SK-N-SH (cell line): ENCODE measurements at places on chromosomes 13 and 19. TPM values are rescaled to one million over a fixed set of nuclear protein-coding genes. Genes with fewer than 3 reads are reported as not detected.

GRCh38 chr13:39961036-39961435 is 305.6 kb downstream of the COG6 start:
- H3K4me3 ChIP-seq = no peak overlapping the region
- H3K36me3 ChIP-seq = no peaks in the 10 kb centered on the region
- no peaks in the 10 kb centered on the region for H3K4me1 ChIP-seq
- H3K27ac ChIP-seq = no peak overlapping the region

DNA sequence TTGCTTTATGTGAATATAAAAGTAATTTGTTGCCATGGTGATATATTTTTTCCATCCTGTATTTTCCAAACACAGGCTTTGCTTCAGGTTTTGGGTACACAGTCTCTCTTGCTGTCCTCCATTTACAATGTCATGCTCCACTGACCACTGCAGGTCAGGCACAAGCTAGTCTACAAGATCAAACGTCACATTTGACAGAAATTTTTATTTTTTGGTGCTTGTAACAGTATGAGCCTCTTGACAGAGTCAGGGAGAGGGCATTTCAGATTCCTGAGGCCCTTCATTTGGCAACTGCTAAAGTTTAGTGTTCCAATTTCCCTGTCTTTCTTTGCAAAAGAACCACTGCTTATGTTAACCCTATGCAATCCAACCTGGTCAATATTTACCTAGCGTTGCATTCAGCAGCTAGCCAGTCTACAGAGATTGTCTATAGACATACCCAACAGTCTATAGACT is 175.0 kb downstream of the RFC3 start:
- H3K36me3 ChIP-seq = no peaks in the 10 kb centered on the region
- H3K4me3 ChIP-seq = no peak overlapping the region
- H3K4me1 ChIP-seq = no peaks in the 10 kb centered on the region
- H3K27ac ChIP-seq = no peak overlapping the region
- H3K27me3 ChIP-seq = no peaks in the 10 kb centered on the region

The PROZ gene
- polyA plus RNA-seq = not detected in 2 replicates

The ZMYM2 gene
- 11.5 and 15.8 TPM in 2 replicates for polyA plus RNA-seq

DNA sequence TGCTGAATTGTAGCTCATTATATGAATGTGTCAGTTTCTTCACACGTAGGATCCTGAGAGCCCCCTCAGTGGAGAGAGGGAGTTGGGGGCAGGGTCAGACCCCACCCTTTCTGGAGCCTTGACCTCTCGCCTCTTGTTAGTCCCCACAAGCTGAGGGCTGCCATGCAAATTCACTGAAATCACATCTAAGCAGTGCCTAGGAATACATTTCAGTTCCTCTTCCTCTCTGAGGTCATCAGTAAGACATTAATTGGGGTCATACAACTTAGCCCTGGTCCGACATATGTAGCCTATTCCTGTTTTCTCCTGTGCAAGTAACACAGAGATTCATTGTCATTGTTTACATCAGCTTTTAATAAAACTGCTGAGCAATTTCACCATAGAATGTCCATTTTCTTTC is 30.0 kb downstream of the MYO9B start:
- peaks cover 16% of the 10 kb centered on the region; the same call in 1 of the 2 replicates for H3K36me3 ChIP-seq
- no peak for DNase-seq
- no peak overlapping the region for H3K4me3 ChIP-seq
- no peaks in the 10 kb centered on the region for H3K27me3 ChIP-seq
- peaks cover 9% of the 10 kb centered on the region; the same call in 1 of the 2 replicates for H3K4me1 ChIP-seq

DNA sequence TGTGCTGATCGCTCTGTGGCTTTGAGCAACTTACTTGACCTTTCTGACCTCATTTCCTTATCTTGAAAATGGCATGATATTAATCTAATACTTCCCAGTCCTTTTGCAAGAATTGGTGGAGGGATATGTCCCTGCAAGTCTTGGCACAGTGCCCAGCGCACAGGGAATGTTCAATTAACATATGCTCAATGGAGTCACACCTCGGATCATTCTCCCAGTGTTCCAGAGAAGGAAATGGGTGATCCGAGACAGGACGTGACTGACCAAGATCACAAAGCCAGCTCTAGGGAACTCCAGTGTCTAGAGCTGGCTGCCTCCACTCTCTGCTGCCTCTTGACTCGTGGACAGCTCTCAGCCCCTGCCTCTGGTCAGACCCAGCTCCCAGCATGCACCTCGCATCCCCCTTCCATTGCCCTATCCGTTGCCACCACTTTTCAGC is 3.6 kb downstream of the CDC42EP5 start:
- no peak overlapping the region for H3K27ac ChIP-seq
- no peaks in the 10 kb centered on the region for H3K4me1 ChIP-seq
- peaks cover 6% of the 10 kb centered on the region; the same call in 1 of the 2 replicates for H3K27me3 ChIP-seq
- H3K36me3 ChIP-seq = no peaks in the 10 kb centered on the region

DNA sequence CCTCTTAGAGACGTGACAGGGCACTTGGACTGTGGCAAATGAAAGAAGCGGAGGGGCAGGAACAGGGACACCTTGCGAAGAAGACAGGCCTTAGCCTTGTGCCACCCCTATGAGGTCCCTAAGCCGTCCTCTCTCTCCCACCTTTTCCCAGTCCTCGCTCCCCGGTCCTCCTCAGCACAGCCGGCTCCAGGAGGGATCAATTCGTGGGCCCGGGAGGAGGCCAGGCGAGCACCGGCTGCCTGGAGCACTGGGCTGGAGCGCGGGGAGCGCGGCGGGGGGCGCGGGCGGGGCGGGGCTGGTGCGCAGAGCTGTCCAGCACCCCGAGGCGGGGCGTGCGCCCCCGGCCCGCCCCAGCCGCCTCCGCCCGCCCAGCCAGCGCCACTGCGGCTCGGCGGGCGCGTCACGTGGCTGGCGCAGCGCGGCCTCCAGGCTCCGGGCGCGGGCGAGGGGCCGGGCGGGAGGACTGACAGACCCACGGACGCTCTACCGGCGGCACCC is at the start of gene LRP3:
Gene LRP3, plus strand, starts transcription at position 466 of the 498 bp plus-strand sequence. CDS start 456 bp downstream, outside the sequence.
- peak within 1 kb of the TSS; percentile 66 for H3K4me3 ChIP-seq
- DNase-seq = peak; percentile 93
- H3K36me3 ChIP-seq = peaks cover 3% of the 10 kb centered on the region; the same call in 1 of the 2 replicates
- H3K27ac ChIP-seq = peak within 1 kb of the TSS; percentile 53
- H3K27me3 ChIP-seq = no peaks in the 10 kb centered on the region

The MAST1 gene
- polyA plus RNA-seq = 4.3 and 9.7 TPM in 2 replicates

The TFPT gene
- 39.8 and 49.7 TPM in 2 replicates for polyA plus RNA-seq

The CA11 gene
- polyA plus RNA-seq = 13.1 and 13.5 TPM in 2 replicates

DNA sequence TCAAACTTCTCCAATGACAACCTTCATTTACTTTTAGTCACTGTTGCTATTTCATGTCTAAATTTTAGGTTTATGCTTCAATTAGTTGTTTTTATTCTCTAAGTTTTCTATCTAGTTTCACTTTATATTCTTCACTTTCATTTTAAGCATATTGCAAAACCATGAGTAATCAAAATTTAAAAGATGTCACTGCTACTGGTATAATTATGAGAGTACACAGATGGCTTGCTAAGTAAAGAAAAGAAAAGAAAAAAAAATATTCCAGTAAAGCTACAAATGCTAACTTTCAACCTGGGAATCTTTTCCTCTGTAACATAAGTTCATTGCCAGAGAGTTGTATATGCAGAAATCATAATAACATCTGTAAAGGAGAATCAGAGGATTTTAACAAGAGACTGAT is 1624.7 kb downstream of the PCDH9 start:
- no peaks in the 10 kb centered on the region for H3K27me3 ChIP-seq
- DNase-seq = no peak
- 0 out of 2 replicates have a peak overlapping the region, but pooled peaks have one; percentile 28 for H3K27ac ChIP-seq
- no peaks in the 10 kb centered on the region for H3K36me3 ChIP-seq
- H3K4me3 ChIP-seq = no peak overlapping the region
- H3K4me1 ChIP-seq = no peaks in the 10 kb centered on the region

GRCh38 chr19:37855098-37855497 is 51.3 kb downstream of the WDR87 start:
- no peak overlapping the region for H3K27ac ChIP-seq
- H3K4me1 ChIP-seq = no peaks in the 10 kb centered on the region; the same call in 1 of the 2 replicates
- peak; percentile 95 for DNase-seq

DNA sequence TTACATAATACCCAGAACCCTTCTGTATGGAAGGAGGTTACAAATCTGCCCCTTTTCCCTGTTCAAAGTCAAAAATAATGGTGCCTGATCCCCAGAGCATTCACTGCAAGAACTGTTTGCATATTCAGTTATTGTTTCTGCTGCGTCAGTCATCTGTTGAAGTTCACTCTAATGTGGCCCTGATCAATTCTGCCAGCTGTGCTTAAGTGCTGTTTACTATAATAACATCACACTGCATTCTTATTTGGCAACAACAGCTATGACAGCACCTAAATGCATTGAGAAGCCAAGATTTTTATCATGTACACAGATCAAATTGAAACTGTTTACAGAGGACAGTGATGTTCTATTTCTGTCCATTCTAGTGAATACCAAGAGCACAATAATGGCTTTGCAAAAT is 115.9 kb downstream of the DACH1 start:
- no peaks in the 10 kb centered on the region for H3K27me3 ChIP-seq
- H3K27ac ChIP-seq = peak overlapping the region; percentile 71
- peak; percentile 43 for DNase-seq
- H3K4me3 ChIP-seq = no peak overlapping the region
- H3K4me1 ChIP-seq = no peaks in the 10 kb centered on the region
- H3K36me3 ChIP-seq = no peaks in the 10 kb centered on the region

DNA sequence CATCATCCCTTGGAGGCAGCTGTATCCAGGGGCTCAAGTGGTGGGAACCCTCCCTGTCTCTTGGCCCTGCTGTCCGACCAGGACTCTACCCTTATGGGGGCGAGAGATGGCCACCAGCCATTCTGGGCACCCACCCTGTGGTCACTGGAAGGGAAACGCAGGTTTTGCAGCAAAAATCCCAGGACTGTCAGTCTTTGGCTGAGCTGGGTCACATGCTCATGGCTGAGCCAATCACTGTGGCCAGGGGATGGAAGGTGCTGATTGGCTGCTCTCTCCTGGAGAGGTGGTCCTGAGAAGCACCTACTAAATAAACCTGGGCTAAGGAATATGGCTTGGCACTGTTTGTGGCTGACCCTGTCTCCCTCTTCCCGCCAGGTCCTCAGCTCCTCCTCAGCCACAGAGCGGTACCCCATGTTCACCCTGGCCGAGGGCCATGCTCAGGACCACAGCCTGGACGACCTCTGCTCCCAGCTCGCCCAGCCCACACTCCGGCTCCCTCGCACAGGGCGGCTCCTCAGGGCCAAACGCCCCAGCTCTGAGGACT is 8.9 kb downstream of the ATG4D start:
- H3K4me1 ChIP-seq = no peaks in the 10 kb centered on the region
- no peak overlapping the region for H3K27ac ChIP-seq
- H3K4me3 ChIP-seq = no peak overlapping the region
- peak; percentile 75 for DNase-seq
- no peaks in the 10 kb centered on the region for H3K27me3 ChIP-seq
- peaks cover 25% of the 10 kb centered on the region for H3K36me3 ChIP-seq

- H3K36me3 ChIP-seq = no peaks in the 10 kb centered on the region
- H3K4me3 ChIP-seq = no peak overlapping the region
- no peaks in the 10 kb centered on the region for H3K27me3 ChIP-seq
- H3K4me1 ChIP-seq = peaks cover 33% of the 10 kb centered on the region; the same call in 1 of the 2 replicates
- peak; percentile 28 for DNase-seq
Observed at GRCh38 chr13:66657165-66657881, 572.8 kb downstream of the PCDH9 start.

The IL17D gene
- polyA plus RNA-seq = 1.6 and 2.3 TPM in 2 replicates

The NFILZ gene
- not detected in 2 replicates for polyA plus RNA-seq

DNA sequence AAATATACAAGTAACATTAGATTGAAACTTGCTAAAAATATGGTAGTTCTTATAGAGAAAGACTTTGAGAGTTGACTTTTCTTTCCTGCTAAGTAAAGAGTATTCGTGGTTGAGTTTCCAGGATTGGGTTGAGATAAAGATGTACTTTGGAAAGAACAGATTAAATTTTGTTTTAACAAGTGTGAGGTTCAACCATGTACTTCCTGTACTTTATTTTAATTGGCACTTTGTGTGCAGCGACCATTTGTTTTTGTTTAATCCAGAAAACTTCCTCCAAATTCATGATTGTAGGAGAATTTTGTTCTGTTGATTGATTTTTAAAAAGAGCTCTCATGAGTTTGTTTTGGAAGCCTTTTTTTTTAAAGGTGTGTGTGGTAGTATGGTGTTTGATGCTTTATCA is 46.9 kb downstream of the PAN3 start:
- H3K27me3 ChIP-seq = no peaks in the 10 kb centered on the region
- H3K4me1 ChIP-seq = no peaks in the 10 kb centered on the region; the same call in 1 of the 2 replicates
- H3K27ac ChIP-seq = no peak overlapping the region
- DNase-seq = no peak
- no peak overlapping the region for H3K4me3 ChIP-seq

- H3K27me3 ChIP-seq = no peaks in the 10 kb centered on the region
- no peaks in the 10 kb centered on the region for H3K4me1 ChIP-seq
- H3K27ac ChIP-seq = no peak overlapping the region
- H3K36me3 ChIP-seq = peaks cover 47% of the 10 kb centered on the region
- no peak overlapping the region; the same call in 1 of the 2 replicates for H3K4me3 ChIP-seq
Observed at GRCh38 chr19:57606931-57607330, 7.1 kb upstream of the ZNF134 start.

- H3K27me3 ChIP-seq = no peaks in the 10 kb centered on the region
- DNase-seq = no peak
- H3K36me3 ChIP-seq = no peaks in the 10 kb centered on the region
- no peak overlapping the region for H3K27ac ChIP-seq
Observed at GRCh38 chr13:112742583-112742982, 52.7 kb downstream of the ATP11A start.

- no peak overlapping the region for H3K4me3 ChIP-seq
- no peaks in the 10 kb centered on the region for H3K4me1 ChIP-seq
- no peaks in the 10 kb centered on the region for H3K36me3 ChIP-seq
- H3K27ac ChIP-seq = no peak overlapping the region
- peaks cover 59% of the 10 kb centered on the region; the same call in 1 of the 2 replicates for H3K27me3 ChIP-seq
Observed at GRCh38 chr19:51735759-51736449, 12.1 kb upstream of the HAS1 start.

The KCNN1 gene
- 2.7 and 3.6 TPM in 2 replicates for polyA plus RNA-seq

The COX6B2 gene
- polyA plus RNA-seq = 0.58 and 0.74 TPM in 2 replicates

DNA sequence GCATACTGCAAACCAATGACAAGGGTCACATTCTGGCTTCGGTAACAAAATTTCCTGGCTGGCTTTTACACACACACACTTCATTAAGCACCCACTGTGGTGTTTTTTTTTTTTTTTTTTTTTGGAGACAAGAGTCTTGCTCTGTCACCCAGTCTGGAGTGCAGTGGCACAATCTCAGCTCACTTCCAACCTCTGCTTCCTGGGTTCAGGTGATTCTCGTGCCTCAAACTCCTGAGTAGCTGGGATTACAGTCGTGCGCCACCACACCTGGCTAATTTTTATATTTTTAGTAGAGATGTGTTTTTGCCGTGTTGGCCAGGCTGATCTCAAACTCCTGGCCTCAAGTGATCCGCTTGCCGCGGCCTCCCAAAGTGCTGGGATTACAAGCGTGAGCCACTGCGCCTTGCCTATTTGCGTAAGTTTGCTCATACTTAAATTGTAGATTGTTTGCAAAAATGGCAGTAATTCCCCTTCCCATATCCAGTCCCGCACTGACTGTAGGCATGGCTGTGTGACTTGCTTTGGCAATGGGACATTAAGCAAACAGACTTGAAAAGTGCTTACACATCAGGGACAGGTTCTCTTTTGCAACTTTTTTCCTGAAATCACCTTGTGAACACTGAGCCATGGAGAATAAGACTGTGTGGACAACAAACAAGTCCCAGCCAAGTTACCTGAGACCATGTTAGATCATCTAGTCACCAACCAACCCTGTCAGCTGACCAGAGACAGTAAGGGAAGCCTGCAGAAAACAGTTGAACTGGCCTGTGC is 42.1 kb upstream of the EBPL start:
- no peak for DNase-seq
- H3K4me3 ChIP-seq = no peak overlapping the region
- no peak overlapping the region for H3K27ac ChIP-seq
- H3K36me3 ChIP-seq = peaks cover 15% of the 10 kb centered on the region
- no peaks in the 10 kb centered on the region for H3K27me3 ChIP-seq

The KCNJ14 gene
- polyA plus RNA-seq = 1.1 and 1.2 TPM in 2 replicates

The LHB gene
- 0.13 and 0.23 TPM in 2 replicates for polyA plus RNA-seq

GRCh38 chr13:101474419-101474957 is 22.0 kb downstream of the ITGBL1 start:
- peaks cover 35% of the 10 kb centered on the region for H3K36me3 ChIP-seq
- DNase-seq = no peak
- no peaks in the 10 kb centered on the region for H3K27me3 ChIP-seq
- peaks cover 7% of the 10 kb centered on the region; the same call in 1 of the 2 replicates for H3K4me1 ChIP-seq
- peak overlapping the region; percentile 55; the same call in 1 of the 2 replicates for H3K27ac ChIP-seq
